CD4-positive, alpha-beta T cell treated with Interleukin-17A for 4 hours (primary cell): ENCODE measurements at places on chromosomes 2 and 18.

- DNase-seq, result no peak
Measured at GRCh38 chr18:70418546-70419311, 129.9 kb downstream of the SOCS6 start.

DNA sequence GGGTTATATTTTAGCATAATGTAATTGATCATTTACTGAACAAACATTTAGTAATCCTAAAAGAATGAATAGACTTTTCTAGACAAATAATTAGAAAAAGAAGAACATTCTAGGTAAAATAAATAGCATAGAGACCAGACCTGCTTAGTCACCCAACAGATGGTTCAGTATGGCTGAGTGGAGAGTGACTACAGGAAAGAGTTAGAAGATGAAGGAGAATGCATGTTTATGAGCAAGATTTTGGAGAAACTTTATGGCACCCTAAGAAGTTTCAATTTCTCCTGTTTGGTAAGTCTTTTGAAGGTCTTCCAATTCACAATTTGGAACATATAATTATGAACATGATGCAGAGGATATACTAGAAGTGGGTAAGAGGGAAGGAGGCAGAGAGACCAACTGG, 32.9 kb downstream of the FAP start:
- DNase-seq, result no peak

DNA sequence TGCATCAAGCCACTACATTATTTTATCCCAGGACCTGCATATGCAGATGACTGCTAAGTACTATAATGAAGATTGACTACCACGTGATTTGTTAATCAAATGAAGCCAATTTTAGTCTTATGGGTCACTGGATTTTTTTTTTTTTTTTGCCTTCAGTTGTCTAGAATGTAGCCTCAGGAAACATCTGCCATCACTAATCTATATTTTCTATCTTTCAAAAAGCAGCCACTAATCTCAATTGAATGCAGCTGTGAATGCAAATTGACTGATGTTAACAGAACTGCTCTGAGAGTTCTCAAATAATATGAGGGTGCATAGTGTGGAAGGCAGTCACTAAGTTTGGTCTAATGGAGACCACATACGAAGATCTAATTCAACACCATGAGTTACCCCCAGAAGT, 106.3 kb downstream of the ABCA12 start:
- DNase-seq, result no peak

DNA sequence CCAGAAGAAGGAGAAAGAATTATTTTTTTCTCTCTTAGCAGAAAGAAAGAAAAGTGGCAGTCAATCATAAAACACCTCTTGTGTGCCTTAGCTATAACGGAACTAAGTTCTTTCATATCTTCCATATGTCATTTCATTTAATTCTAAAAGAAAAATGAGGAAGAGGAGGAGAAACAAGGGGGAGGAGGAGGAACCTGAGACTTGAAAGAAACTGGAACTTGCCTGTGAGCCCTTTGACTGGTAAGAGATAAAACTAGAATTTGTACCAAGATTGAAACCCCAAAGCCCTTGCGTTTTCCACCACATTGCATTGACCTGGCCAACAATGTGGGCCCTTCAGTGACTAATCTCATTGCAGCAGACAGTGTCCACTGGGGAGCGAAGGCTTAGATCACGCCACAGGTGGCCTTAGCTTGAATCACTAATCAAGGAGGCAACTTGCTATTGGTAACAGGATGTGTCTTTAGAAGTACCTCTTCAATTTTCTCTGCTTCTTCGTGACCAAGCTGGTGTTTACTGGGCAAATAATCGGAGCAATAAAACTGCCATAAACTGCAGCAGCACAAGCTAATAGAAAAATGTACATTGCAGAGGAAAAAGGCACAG, 307.9 kb downstream of the CLIP4 start:
- DNase-seq, result no peak

- DNase-seq, result no peak
Measured at GRCh38 chr2:221372907-221373306, 199.2 kb downstream of the EPHA4 start.

DNA sequence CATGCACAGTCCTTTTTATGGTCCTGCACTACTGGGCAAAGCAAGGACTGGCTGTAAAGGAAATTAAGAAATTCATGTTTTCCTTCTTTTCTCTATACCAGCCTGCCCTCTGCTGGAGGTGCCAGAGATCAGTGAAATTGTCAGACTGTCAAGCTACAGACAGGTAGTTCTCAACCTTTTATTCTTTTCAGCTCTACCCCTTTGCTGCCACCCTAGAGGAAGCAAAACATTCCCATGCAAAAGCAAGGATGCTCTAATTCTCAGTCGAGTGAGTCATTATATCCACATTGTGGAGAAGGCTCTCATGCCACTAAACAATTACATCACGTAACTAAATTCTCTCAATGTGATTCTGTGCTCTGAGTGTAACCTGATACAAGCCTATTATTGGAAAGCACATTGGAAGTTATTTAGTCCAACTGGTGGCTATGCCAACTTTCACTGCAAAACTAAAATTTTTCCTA, 25.0 kb upstream of the RAPGEF4 start:
- peak; percentile 56 for DNase-seq

DNA sequence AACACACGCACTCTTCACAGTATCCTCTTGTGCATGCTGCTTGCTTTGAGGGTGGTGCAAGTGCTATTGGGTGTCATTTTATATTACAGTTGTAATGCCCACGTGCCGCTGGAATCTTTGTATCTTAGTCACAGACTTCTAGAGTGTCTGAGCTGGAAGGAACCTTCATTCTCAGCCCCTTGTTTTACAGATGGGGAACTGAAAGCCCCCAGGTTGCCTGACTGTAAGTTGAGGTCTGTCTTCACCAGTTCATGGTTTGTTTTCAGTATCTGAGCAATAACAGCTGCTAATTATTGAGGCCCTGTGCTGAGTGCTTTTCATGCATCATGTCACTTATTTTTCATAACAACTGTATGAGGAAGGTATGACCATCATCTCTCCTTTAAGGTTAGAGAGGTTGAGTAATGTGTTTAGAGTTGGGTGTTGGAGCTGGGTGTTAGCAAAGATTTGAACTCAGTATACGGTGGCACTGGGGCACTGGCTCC, 77.0 kb downstream of the PRKCE start:
- no peak for DNase-seq

GRCh38 chr2:239858179-239858578, 167.0 kb downstream of the NDUFA10 start:
- no peak for DNase-seq

DNA sequence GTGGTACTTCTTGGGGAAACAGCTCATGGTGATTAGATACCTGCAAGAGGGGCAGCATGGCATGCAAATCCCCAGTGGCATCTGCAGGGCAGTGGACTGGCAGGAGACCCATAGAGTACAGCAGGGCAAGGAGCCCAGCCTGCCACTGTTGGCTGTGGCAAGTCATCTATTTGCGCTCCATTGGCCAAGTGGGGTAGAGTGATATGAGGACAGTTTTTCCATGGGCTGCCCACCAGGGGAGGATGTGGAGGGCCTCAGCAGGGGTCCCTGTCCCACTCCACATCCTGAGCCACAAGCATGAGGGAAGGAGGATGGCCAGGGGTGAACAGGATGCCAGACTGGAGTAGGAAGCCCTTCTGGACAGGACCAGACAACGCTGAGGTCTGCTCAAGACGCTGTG, 50.9 kb upstream of the OTOF start:
- no peak for DNase-seq

DNA sequence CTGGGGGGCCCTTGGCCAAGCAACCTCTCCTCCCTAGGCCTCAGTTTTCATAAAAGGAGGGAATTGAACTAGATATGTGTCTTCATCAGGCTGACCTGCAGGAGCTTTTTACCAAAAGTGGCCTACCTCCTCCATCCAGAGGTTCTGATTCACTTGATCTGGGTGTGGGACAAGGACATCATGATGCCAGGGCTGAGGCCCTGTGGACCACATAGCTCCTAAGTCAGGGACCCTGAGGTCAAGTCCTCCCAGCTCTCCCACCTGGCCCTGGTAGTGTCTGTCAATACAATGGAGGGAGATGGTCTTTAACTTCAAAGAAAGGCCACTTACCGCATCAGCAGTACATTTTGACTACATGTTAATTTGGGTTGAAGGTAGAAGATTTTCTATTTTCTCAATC, 10.4 kb downstream of the IL1RN start:
- DNase-seq, result no peak

DNA sequence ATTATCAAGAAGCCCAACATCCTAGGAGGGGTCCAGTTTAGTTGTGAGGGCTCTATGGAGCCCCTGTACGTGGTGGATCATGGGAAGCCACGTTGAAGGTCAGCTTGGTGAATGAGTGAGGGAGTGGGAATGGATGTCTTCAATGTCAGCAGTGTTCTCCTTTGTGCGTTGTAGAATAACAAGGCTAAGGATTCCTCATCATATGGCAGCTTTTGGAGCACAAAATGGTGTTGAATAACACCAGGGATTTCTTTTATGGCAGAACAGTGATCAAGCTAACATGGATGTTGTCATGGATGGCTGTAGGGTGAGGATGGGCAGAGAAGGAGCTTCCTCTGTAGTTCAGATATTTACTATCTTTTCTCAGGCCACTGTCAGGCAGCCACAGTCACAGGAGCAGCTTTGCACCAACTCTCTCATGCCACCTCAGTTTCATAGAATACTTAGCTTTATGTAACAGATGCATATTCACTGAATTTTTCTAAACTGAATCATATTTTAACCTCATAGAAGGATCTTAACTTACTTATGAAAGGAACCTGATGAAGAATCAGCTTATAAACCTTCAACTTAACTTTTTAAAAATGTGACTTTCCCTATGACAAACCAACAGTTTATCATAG, 284.5 kb upstream of the EPAS1 start:
- DNase-seq, result no peak

- DNase-seq, result no peak
Measured at GRCh38 chr2:137133225-137133624, 367.9 kb downstream of the THSD7B start.

DNA sequence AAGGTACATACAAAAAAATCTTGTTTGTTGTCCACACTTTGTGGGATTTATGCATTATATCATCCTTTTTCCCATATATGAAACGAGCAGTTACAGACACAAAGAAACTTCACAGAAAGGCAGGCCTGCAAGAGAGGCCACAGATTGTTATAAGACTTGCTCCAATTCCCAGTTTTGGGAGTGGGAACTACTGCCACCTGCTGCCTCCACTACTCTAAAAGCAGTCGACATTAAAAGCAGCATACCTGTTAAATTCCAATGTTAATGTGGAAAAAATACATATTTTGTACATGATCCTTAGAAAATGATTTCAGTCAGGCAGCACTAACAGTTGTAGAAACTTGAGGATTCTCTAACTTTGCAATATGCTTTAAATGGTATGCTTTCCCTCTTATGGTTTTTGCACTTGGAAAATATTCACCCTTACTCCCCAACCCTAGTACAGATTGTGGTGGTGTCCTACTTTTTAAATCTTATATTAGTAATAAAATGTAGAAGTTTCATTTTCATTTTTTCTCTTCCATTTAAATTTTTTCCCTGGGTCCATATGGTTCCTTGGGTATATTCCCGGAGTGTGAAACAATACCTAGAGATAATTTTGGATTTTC, 37.9 kb downstream of the SLC38A11 start:
- DNase-seq, result no peak

DNA sequence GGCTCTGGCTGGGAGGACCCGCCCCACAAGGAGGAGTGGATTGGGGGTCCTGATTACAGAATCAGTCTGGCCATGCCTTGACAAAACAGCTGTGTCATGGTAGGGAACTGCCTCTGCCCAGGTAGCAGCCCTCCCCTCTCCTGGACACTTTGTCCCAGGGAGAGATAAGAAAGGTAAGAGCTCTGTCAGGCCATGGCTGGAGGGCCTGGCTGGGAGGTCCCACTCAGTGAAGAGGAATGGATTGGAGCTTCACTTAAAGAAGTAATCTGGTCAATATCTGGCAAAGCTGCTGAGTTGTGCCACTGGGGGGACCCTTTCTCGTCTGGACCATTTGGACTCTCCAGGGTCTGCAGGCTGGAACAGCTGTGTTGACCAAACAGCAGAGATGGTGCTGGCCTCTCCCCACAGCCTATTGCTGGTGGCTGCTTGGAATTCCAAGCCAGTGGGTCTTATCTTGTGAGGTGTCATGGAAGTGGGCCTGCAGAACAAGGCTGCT, 75.4 kb downstream of the EPC2 start:
- DNase-seq, result no peak

GRCh38 chr2:43212931-43213330, 13.5 kb downstream of the ZFP36L2 start:
- DNase-seq, result no peak

GRCh38 chr2:221802089-221802488, 230.0 kb upstream of the EPHA4 start:
- no peak for DNase-seq

- DNase-seq, result peak; percentile 48
Measured at GRCh38 chr2:101329026-101329425, 20.5 kb upstream of the RNF149 start.

- no peak for DNase-seq
Measured at GRCh38 chr18:34085140-34085739, 139.5 kb downstream of the NOL4 start.

- no peak for DNase-seq
Measured at GRCh38 chr2:29295845-29296244, 180.6 kb downstream of the CLIP4 start.

GRCh38 chr2:105904938-105905337, 160.2 kb downstream of the NCK2 start:
- no peak for DNase-seq

GRCh38 chr2:143622106-143622505, 492.9 kb downstream of the ARHGAP15 start:
- no peak for DNase-seq

- DNase-seq, result no peak
Measured at GRCh38 chr2:148970385-148970784, 68.1 kb upstream of the LYPD6B start.

DNA sequence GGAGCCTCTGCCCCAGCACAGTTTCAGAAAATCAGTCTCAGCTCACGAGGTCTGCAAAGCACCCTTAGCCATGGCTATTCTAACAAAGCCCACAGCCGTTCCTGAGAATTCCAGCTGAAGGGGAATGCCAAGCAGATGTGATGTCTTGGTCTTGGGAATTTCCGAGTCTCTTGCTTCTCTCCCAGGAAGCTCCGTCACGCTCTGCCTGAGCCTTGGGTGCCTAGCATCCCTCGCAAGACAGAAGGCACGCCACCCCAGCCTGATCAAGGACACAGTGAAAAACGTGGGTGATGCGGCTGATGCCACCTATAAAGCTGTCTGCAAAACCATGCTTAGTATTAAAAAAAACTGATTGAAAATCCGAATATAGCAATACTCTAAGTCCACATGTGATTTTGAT, 254.6 kb downstream of the SH3BP4 start:
- DNase-seq, result no peak
